ENCODE measurements at places on chromosomes 6 and 20.

GRCh38 chr6:142879076-142879475 lies 65.9 kb downstream of the HIVEP2 start:
- no peak for DNase-seq

DNA sequence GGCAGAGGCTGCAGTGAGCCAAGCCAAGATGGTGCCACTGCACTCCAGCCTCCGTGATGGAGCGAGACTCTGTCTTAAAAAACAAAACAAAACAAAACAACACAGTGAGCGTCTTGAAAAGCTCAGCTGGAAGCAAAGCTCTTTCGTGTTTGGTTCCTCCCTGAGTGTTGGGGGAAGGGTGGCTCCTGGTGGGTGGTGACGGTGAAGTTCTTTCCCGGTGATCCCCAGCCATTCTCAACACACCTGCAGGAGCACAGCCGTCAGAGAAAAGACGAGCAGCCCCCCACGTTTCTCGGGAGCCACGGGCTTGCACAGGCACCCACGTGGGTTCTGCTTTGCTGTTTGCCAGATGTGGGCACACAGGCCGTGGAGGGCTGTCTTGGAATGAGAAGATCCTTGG lies 3.2 kb downstream of the BHLHE23 start:
- peak; percentile 32 for DNase-seq

DNA sequence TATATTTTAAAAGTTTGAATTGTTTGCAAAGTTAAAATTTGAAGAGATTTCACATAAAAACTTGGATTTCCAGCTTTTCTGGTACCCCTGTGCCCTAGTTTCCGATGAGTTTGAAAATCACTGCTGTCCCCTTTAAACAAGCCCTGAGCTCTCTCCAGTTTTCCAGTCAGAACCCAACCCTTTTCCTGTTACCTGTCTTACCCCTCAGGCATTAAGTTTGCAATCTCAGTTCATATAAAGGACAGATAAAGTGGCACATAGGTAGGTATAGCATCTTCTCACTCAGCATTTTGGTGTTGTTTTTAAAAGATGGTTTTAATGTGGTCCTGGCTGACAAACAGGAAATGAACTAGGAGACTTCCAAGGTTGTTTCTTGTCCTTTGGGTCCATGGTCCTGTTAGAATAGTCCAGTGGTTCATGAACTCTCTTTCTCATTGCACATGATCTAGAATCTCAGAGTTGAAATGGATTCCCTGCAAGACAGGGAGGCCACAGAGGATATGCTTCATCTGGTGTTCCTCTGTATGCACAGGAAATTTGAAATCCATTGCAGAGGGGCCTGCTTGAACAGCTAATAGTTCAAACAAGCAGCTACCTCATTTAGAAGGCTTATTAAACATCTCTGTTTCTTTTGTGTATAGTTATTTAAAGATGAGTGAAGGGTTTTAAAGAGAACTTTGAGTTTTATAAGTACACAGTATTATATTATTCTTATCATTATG lies 82.7 kb downstream of the JAG1 start:
- DNase-seq: no peak

GRCh38 chr20:52294106-52294628 lies 102.6 kb upstream of the ZFP64 start:
- DNase-seq: no peak

GRCh38 chr6:106272287-106272686 lies 53.3 kb downstream of the ATG5 start:
- DNase-seq: no peak

DNA sequence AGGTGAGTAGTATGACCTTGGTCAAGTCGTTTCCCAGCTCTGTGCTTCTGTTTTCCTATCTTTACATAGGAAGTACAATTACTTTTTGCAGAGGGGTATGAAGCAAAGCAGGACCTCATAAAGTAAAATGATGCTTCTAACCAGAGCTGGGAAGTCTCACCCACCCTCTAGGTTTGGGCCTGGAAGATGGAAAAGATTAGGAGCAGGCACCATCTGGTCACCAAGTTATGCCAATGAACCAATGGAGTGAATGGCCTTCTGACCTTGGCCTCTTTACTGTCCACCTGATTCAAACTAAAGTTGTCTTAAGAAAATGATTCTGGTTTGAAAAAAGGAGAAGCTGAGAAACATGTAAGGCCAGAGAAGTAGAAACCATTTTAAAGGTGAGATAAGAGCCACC lies 68.9 kb upstream of the CTNNBL1 start:
- no peak for DNase-seq

- DNase-seq: no peak
These were observed 10.8 kb downstream of the SIM1 start for GRCh38 chr6:100453701-100454521.

DNA sequence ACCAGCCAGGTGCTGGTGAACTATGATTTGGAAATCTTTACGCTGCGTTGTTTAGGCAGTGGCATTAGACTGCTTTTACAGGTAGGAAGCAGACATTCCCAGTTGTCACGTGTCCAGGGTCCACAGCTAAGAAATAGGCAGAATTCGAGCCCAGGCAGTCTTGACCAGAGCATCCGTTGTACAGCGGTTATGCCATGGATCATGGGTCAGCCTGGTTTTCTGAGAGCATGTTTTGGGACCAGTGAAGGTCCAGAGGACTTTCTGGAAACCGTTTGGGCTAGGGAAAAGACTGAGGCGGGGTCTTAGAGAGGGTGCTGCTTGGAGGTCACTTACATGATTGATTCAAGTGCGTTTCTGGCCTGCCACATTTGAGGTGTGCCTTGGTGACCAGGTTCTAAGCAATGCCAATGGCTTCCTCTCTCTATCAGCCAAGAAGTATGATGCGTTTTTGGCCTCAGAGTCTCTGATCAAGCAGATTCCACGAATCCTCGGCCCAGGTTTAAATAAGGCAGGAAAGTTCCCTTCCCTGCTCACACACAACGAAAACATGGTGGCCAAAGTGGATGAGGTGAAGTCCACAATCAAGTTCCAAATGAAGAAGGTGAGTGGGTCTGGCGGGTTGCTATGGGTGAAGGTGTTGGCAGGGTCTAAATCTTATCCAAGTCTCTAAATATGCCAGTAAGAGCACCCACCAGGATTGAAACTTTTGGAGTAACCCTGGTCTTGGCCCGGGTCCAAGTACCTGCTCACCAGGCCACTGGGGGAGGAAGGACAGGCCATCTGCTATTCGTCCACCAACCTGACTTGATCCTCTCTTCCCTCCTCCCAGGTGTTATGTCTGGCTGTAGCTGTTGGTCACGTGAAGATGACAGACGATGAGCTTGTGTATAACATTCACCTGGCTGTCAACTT lies 1.8 kb downstream of the RPL10A start:
- no peak for DNase-seq

DNA sequence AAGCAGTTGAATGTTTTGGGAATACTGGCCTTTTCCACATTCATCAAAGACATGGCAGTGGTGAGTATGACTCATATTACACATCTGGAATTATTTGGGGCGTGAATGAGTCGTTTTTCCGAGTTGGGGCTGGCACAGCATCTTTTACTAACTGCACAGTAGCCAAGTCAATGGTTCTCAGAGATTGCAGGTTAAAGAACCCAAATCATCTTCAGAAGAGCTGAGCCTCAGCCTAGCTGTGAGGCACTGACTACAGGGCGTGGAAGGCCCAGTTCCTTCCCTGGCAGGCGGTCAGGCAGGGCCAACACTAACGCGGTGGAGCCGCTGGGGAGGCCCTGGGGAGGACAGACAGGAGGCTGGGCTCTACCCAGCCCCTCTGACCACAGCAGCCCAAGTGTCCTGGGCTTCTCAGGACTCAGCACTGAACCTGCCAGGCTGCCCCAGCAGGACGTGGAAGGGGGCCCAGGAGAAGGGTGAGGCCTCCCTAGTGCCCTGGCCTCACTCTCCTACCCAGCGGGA lies 20.1 kb upstream of the HELZ2 start:
- no peak for DNase-seq

- no peak for DNase-seq
These were observed 147.6 kb upstream of the TMEM170B start for GRCh38 chr6:11389977-11390376.

DNA sequence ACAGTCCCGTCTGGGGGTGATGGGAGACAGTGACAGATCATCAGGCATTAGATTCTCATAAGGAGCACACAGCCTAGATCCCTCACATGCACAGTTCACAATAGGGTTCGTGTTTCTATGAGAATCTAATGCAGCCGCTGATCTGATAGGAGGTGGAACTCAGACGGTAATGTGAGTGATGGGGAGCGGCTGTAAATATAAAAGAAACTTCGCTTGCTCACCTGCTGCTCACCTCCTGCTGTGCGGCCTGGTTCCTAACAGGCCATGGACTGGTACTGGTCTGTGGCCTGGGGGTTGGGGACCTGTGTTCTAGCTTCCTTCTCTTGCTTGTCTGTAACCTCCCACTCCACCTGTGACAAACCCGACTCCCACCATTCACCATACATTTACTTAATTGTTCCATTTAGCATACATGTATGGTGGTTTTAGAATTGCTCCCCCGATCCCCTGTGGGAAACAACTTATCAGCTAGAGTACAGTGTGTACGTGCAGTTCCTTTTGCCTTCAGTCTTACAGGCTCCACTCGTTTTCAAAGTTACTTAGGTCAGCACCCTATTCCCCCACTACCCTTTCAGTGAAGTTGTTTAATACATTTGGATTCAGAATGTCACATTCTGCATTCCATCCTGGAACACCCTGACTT lies 4.0 kb downstream of the MANBAL start:
- no peak for DNase-seq

GRCh38 chr20:62228982-62229545 lies 9.0 kb upstream of the HRH3 start:
- DNase-seq: no peak

GRCh38 chr6:149636124-149636523 lies 12.4 kb downstream of the KATNA1 start:
- no peak for DNase-seq

DNA sequence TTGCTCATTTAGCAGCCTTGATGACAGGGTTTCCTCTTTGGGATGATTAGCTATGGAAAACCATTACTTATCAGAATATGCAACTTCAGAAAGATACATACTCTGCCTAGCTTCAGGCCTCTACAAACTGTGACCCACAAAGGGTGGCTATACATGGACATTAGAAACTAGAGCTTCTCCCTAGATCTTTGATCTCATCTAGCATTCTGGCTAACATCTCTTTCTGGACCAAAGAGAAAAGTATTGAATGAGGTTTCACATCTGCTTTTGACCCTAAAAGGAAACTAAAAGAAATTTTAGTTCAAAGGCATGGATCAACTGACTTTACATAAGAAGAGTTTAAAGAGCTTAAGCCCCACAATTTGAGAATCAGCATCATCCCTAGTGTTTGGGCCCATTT lies 12.4 kb upstream of the HMGN3 start:
- no peak for DNase-seq

- DNase-seq: no peak
These were observed 5.5 kb downstream of the BMP7 start for GRCh38 chr20:57260934-57261333.

GRCh38 chr20:61756966-61757677 lies 308.6 kb downstream of the TAF4 start:
- DNase-seq: no peak

- no peak for DNase-seq
These were observed 64.9 kb downstream of the DLL1 start for GRCh38 chr6:170225852-170226417.

Measured in COR-L47 (cell line).